ENCODE measurements at places on chromosomes 1 and 21.

GRCh38 chr1:59292562-59292961 lies 4.3 kb upstream of the FGGY start:
- peak; percentile 34 for DNase-seq
- no peak overlapping the region for H3K4me3 ChIP-seq
- peaks cover 18% of the 10 kb centered on the region for H3K4me1 ChIP-seq

- no peaks in the 10 kb centered on the region for H3K27me3 ChIP-seq
- H3K4me1 ChIP-seq, result no peaks in the 10 kb centered on the region
- no peak for DNase-seq
- H3K27ac ChIP-seq, result no peak overlapping the region
Observed at GRCh38 chr21:34282223-34282622, 81.6 kb upstream of the KCNE2 start.

DNA sequence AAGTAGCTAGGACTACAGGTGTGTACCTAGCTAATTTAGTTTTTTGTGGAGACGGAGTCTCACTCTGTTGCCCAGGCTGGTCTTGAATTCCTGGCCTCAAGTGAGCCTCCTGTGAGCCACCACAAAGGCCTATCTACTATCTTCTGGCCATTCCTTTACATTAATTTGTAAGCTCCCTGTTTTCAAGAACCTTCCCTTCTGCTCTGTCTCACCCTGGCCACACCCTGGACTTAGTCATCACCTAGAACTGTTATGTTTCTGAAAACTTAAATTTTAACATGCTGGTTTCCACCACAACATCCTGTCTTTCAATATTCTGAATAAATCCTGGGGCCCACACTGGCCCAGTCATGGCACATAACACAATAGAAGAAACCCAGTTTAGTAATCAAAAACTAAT lies 4.9 kb upstream of the B4GALT3 start:
- no peak overlapping the region for H3K4me3 ChIP-seq
- peak overlapping the region; percentile 42 for H3K27ac ChIP-seq
- peaks cover 6% of the 10 kb centered on the region for H3K4me1 ChIP-seq
- no peak for DNase-seq
- no peaks in the 10 kb centered on the region for H3K27me3 ChIP-seq
- H3K36me3 ChIP-seq, result no peaks in the 10 kb centered on the region

- H3K4me1 ChIP-seq, result no peaks in the 10 kb centered on the region
- H3K4me3 ChIP-seq, result no peak overlapping the region
- no peak for DNase-seq
- no peaks in the 10 kb centered on the region for H3K27me3 ChIP-seq
- no peak overlapping the region for H3K27ac ChIP-seq
Observed at GRCh38 chr1:245480393-245481120, 325.8 kb downstream of the KIF26B start.

DNA sequence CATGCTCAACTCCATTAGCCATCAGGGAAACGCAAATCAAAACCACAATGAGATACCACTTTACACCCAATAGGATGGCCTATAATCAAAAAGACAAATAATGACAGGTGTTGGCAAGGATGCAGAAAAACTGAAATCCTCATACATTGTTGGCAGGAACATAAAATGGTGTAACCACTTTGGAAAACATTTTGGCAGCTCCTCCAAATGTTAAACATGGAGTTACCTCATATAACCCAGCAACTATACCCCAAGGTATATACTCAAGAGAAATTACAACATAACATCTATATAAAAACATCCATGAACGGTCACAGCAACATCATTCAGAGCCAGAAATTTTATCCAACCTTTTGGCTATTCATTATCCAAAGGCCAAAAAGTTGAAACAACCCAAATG lies 11.6 kb downstream of the EIF4G3 start:
- H3K4me1 ChIP-seq, result no peaks in the 10 kb centered on the region
- no peaks in the 10 kb centered on the region for H3K36me3 ChIP-seq

GRCh38 chr21:44924606-44925377 lies 4.1 kb upstream of the ITGB2 start:
- peak overlapping the region; percentile 5 for H3K27ac ChIP-seq
- DNase-seq, result no peak
- H3K36me3 ChIP-seq, result no peaks in the 10 kb centered on the region

- H3K36me3 ChIP-seq, result no peaks in the 10 kb centered on the region
- no peak overlapping the region for H3K4me3 ChIP-seq
- no peaks in the 10 kb centered on the region for H3K4me1 ChIP-seq
- DNase-seq, result no peak
- H3K27ac ChIP-seq, result no peak overlapping the region
Observed at GRCh38 chr1:167022384-167022783, 33.3 kb downstream of the MAEL start.

DNA sequence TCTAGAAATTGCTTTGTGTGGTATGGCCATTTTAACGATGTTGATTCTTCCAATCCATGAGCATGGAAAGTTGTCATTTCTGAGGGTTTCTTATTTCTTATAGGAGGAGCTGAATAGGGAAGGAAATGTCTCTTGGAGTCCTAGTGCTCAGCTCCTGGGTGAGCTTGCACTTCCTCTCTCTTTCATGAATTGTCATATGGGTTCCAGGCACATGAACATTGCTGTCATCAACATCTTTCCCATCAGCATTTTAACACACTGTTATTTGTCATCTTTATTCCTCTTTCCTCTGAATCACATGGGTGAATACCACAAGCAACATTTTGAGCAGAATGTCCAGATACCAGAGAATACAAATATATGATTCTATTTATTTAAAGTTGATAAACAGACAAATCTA lies 23.4 kb downstream of the SLAMF6 start:
- H3K4me3 ChIP-seq, result no peak overlapping the region
- H3K27ac ChIP-seq, result no peak overlapping the region
- no peaks in the 10 kb centered on the region for H3K27me3 ChIP-seq
- no peaks in the 10 kb centered on the region for H3K4me1 ChIP-seq

- no peak for DNase-seq
- H3K4me1 ChIP-seq, result no peaks in the 10 kb centered on the region
- H3K36me3 ChIP-seq, result no peaks in the 10 kb centered on the region
- H3K27ac ChIP-seq, result no peak overlapping the region
- H3K27me3 ChIP-seq, result no peaks in the 10 kb centered on the region
- no peak overlapping the region for H3K4me3 ChIP-seq
Observed at GRCh38 chr1:72117621-72118020, 164.7 kb downstream of the NEGR1 start.

DNA sequence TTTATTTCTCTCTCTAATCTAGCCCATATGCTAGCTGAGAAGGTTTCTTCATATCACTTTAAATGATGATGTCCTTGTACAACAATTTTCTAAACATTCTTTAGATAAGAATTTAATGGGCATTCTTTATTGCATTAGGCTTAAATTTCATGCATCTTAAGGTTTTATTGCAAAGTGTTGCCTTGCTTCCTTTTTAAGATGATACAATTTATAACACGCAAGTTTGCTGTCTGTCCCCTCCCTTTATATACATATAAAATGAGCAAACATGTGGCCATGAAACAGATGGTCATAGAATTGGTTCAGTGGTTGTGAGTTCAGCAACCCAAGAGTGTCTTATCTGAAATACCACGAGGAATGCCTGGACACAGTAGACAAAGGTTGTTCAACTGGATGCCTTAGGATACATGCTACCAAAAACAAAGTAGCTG lies 12.1 kb downstream of the NBPF3 start:
- H3K4me3 ChIP-seq, result no peak overlapping the region
- peaks cover 8% of the 10 kb centered on the region for H3K4me1 ChIP-seq
- DNase-seq, result no peak
- H3K36me3 ChIP-seq, result no peaks in the 10 kb centered on the region

DNA sequence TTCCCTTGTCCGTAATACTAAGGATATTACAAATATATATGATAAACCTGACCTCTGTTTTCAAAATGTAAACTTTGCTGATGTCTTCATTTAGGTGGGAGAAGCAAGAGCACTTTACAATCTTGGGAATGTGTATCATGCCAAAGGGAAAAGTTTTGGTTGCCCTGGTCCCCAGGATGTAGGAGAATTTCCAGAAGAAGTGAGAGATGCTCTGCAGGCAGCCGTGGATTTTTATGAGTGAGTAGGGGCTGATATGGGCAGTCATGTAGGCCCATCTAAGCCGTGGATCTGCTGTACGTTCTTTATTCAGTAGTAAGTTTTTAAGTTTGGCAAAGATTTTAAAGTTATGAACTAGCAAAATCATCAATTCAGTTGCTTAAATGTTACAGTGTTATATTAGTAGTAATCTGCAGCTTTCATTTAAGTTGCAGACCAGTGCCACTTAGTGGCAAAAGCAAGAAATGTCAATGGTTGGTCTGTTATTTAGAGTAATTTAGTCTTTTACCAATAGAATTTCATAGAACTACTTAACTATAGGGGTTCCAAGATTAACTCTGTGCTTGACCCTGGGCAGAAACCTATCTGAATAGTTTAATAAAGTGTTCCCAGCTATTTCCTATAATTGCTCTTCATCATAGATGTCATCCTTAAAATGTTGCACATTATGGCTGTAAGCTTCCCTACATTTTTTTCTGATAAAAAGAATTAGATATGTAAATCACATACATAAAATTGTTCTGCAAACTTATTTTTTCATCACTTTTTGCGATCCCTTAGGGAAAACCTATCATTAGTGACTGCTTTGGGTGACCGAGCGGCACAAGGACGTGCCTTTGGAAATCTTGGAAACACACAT lies 21.3 kb downstream of the GPSM2 start:
- DNase-seq, result peak; percentile 16
- peaks cover 16% of the 10 kb centered on the region for H3K4me1 ChIP-seq
- no peak overlapping the region for H3K27ac ChIP-seq

DNA sequence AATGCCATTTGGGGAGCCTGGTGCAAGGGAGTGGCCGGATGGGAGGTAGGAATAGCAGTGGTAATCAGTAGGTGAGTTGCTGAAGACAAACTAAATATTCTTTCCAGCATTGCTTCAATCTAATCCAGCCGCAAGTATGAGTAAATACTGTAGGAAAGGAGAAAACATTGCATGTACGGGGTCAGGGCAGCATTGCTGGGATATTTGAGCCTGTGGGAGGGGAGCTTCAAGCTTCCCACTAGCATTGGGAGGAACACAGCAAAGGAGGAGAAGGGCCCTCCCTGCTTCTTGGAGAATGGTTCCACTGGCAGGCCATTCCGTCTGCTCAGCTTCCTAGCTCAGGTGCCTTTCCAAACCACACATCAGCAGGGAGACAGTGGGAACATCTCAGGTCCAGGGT lies 15.2 kb downstream of the CAPN2 start:
- H3K4me1 ChIP-seq, result peaks cover 31% of the 10 kb centered on the region
- peak overlapping the region; percentile 72 for H3K27ac ChIP-seq
- no peaks in the 10 kb centered on the region for H3K27me3 ChIP-seq
- H3K4me3 ChIP-seq, result no peak overlapping the region
- no peaks in the 10 kb centered on the region for H3K36me3 ChIP-seq

GRCh38 chr1:15848929-15849774 lies 1.6 kb downstream of the SPEN start:
- peak overlapping the region; percentile 99 for H3K27ac ChIP-seq
- H3K36me3 ChIP-seq, result no peaks in the 10 kb centered on the region
- peaks cover 67% of the 10 kb centered on the region for H3K4me1 ChIP-seq
- peak overlapping the region; percentile 50 for H3K4me3 ChIP-seq

GRCh38 chr21:37987668-37988067 lies 71.4 kb upstream of the KCNJ6 start:
- no peak overlapping the region for H3K27ac ChIP-seq
- H3K4me1 ChIP-seq, result no peaks in the 10 kb centered on the region
- H3K36me3 ChIP-seq, result no peaks in the 10 kb centered on the region

GRCh38 chr21:46553993-46554392 lies 50.9 kb downstream of the S100B start:
- no peak for DNase-seq
- H3K4me3 ChIP-seq, result no peak overlapping the region
- H3K27me3 ChIP-seq, result no peaks in the 10 kb centered on the region
- H3K27ac ChIP-seq, result no peak overlapping the region
- H3K4me1 ChIP-seq, result no peaks in the 10 kb centered on the region

DNA sequence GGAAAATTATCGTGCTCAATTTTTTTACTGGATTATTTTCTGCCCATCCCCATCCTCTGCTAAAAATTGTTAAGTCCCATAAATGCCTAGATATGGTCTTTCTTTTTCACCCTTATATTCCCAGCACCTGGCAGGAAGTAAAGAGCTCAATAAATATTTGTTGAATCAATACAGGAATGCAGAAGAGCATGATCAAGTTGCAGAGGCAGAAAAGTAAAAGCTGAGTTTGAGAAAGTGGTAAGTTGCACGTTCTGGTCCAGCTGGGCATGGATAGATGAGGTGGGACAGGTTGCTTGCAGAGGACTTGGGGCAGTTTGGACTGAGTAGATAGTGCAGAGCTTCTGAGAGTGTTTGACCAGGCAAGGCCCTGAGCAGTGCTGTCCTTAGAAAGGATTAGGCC lies 40.1 kb downstream of the ZNF281 start:
- no peaks in the 10 kb centered on the region for H3K36me3 ChIP-seq
- H3K27ac ChIP-seq, result no peak overlapping the region
- no peak overlapping the region for H3K4me3 ChIP-seq
- no peaks in the 10 kb centered on the region for H3K4me1 ChIP-seq

GRCh38 chr1:5565281-5566125 lies 426.7 kb downstream of the NPHP4 start:
- H3K4me1 ChIP-seq, result no peaks in the 10 kb centered on the region
- H3K27me3 ChIP-seq, result no peaks in the 10 kb centered on the region
- no peak overlapping the region for H3K4me3 ChIP-seq
- H3K27ac ChIP-seq, result no peak overlapping the region
- no peak for DNase-seq

- no peak overlapping the region for H3K27ac ChIP-seq
- no peaks in the 10 kb centered on the region for H3K36me3 ChIP-seq
- H3K4me3 ChIP-seq, result no peak overlapping the region
- H3K4me1 ChIP-seq, result no peaks in the 10 kb centered on the region
Observed at GRCh38 chr1:7616076-7616832, 154.8 kb upstream of the VAMP3 start.

DNA sequence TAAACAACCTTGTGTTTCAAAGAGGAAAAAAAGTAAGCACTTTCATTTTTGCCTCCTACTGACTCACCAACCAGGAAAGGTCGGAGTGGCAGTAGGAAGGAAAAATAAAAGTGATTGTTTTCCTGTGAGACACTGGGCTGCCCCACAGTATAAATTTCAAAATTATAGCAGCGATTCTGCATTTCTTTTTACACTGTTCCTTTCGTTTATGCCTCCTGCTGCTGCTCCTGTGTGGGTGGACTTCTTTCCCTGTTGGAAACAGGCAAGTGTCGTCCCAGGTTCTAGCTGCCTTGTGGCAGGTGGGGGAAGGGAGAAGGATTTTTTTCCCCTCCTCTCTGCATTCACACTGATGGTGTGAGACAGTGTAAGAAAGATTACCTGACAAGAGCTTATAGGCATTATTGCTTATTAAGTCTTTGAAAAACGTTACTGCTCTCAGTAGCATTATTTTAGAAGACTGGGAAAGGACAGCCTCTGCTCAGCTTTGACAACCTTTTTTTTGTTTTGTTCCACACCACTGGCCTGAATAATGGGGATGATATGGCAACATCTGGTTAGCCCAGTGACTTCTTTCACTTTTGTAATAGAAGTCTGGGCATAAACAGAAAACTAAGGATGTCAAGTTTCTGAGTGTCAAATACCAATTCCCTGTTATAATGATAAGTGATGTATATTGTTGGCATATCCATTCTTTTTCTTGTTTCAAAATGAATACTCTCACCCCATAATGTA lies 77.9 kb downstream of the NEK7 start:
- no peak for DNase-seq
- H3K4me3 ChIP-seq, result no peak overlapping the region
- no peaks in the 10 kb centered on the region for H3K27me3 ChIP-seq
- peaks cover 4% of the 10 kb centered on the region for H3K4me1 ChIP-seq
- H3K36me3 ChIP-seq, result no peaks in the 10 kb centered on the region

GRCh38 chr1:94119306-94119705 lies 1.6 kb downstream of the ABCA4 start:
- no peaks in the 10 kb centered on the region for H3K4me1 ChIP-seq
- H3K36me3 ChIP-seq, result no peaks in the 10 kb centered on the region
- H3K27ac ChIP-seq, result no peak overlapping the region
- no peak for DNase-seq
- no peak overlapping the region for H3K4me3 ChIP-seq
- peaks cover 4% of the 10 kb centered on the region for H3K27me3 ChIP-seq

- no peak overlapping the region for H3K4me3 ChIP-seq
- H3K36me3 ChIP-seq, result no peaks in the 10 kb centered on the region
Observed at GRCh38 chr1:168509875-168510791, 33.7 kb downstream of the XCL2 start.

All from transverse colon (tissue), 4 donors.